ENCODE measurements at places on chromosomes 5 and 9.

GRCh38 chr5:124061663-124062062 lies 549.7 kb downstream of the CSNK1G3 start:
- DNase-seq = no peak

DNA sequence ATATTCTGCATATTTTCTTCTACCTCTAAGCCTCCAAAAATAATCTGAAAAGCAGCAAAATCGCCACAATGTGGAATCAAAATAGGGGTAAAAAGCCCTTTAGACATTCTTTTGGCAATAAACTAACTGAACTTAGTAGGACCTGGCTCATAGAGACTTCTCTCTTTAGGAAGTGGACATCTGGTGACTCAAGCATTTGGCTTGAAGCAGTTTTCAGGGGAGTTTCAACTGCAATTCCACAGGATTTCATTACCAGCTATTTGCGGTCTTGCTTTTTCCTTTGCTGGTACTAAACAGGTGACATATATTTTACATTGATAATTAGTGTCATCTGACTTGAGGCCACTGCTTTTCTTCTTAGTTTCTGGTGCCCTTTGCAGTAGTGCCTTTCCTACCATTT lies 173.2 kb upstream of the FBN2 start:
- no peak for DNase-seq

DNA sequence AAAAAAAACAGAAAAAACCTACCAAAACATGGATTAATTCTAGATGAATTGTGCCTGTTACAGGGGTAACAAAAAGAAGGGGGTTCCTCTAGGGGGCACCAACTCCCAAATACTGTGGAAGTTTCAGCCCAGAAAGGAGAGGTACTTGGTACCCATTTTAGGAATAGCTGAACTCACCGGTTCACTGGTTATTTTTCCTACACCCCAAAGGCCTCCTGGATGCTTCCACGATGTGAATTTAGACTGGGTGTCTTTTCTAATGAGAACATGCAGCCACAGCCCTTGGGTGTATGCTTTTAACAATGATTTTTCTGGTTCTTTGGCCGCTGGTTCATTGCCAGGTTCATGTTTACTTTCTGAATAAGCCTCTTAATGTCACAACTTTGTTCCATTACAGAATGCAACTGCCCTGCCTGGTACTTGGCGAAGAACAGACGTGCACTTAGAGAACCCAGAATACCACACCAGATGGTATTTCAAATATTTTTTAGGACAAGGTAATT lies 46.7 kb downstream of the GARNL3 start:
- DNase-seq = no peak

- no peak for DNase-seq
These were observed 19.8 kb upstream of the MRNIP start for GRCh38 chr5:179878222-179879002.

- DNase-seq = no peak
These were observed 51.7 kb downstream of the TMOD1 start for GRCh38 chr9:97553141-97553540.

DNA sequence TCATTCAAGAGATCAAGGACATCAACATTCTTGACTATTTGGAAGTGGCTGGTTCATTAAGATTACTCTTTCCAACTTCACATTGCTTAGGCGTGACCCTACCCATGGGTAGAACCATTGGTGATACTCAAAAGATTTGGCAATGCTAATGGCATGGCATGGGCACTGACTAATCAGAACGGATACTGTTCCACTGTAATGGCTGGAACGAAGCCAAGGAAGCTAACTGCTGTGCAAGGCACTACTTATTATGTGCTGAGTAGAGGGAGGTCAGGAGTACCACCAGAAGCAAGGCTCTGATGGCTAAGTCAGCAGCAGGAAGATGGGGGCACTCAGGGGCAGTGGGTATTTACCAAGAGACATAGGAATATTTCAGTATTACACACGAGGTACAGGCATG lies 31.9 kb downstream of the GNA14 start:
- no peak for DNase-seq

DNA sequence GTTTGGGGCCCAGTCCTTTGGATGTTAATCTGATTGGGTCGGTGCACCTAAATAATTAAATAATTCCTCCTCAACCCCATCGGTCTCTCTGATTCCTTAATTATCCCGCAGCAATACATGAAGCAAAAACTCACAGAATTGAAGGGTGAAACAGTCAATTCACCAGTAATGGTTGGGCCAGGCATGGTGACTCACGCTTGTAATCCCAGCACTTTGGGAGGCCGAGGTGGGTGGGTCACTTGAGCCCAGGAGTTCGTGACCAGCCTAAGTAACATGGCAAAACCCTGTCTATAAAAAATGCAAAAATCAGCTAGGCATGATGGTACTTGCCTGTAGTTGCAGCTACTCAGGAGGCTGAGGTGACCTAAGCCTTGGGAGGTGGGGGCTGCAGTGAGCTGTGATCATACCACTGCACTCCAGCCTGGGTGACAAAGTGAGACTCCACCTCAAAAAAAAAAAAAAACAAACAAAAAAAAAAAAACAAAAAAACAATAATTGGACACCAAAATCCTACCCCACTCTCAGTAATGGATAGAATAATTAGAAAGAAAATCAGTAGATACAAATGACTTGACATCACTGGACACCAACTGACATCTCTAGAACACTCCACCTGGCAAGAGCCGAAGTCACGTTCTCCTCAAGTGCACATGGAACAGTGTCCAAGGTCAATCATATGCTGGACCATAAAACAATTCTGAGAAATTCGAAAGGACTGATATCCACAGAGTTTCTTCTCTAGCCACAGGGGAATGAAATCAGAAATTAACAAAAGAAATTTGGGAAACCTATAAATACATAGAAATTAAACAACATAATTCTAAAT lies 5.3 kb downstream of the ABO start:
- DNase-seq = no peak

DNA sequence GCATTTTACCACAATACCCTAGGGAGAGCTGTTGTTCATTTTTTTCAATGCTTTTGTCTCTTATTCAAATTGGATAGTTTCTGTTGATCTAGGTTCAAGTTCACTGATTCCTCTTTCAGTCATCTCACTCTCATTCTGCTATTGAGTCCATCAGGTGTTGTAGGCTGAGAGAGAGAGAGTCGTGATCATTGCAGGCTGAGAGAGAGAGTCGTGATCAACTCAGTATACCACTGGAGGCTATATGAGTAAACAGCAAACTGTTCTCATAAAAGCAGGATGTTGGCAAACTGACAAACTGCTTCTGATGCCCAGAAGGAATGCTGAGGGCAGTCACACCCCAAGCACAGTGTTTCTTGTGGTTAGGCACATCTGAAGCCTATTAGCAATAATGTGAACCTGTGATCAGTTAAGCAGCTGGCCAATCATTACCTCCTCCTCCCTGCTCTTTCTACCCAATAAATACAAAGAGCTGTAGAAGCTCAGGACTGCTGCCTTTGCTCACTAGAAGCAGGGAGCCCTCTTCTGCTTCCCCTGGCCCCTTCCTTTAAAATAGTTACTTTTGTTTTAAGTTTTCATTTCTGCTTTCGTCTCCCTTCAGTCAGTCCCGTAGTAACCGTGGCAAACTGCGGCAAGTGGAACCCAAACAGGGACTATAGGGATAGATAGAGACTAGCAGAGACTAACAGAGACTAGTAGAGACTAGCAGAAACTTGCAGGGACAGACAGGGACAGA lies 476.1 kb upstream of the ACO1 start:
- no peak for DNase-seq

DNA sequence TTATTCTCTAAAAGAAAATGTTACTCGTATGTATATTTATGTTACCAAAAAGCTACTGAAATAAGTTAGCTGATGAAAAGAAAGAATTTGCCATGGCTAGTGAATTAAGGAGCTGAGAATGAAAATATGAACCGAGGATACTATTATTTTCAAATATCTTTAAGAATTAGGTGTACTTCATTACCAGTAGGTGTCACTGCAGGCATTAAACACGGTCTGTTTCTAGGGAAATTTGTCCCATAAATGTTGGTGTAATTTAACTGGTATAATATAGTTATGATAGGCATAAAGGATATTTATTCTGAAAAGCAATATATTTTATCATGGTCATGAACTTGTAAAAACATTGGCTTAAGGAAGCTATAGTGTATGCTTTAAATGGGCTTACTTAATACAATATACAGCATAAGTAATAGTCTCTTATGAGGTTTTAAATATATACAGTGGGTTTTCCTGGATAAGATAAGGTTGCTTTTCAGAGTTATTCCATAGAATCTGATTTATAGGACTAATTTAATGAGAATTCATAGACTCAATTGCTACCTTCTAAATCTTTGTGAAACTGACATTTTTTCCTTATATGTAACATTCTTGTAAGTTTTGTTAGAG lies 72.4 kb upstream of the MPDZ start:
- peak; percentile 3 for DNase-seq

DNA sequence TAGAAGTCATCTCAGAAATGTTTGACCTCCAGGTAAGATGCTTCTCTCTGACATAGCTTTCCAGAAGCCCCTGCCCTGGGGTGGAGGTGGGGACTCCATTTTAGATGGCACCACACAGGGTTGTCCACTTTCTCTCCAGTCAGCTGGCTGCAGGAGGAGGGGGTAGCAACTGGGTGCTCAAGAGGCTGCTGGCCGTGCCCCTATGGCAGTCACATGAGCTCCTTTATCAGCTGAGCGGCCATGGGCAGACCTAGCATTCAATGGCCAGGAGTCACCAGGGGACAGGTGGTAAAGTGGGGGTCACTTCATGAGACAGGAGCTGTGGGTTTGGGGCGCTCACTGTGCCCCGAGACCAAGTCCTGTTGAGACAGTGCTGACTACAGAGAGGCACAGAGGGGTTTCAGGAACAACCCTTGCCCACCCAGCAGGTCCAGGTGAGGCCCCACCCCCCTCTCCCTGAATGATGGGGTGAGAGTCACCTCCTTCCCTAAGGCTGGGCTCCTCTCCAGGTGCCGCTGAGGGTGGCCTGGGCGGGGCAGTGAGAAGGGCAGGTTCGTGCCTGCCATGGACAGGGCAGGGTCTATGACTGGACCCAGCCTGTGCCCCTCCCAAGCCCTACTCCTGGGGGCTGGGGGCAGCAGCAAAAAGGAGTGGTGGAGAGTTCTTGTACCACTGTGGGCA lies 642 bp downstream of the CSF2 start:
- no peak for DNase-seq

GRCh38 chr9:74333384-74334032 lies 163.6 kb upstream of the RORB start:
- DNase-seq = peak; percentile 93

DNA sequence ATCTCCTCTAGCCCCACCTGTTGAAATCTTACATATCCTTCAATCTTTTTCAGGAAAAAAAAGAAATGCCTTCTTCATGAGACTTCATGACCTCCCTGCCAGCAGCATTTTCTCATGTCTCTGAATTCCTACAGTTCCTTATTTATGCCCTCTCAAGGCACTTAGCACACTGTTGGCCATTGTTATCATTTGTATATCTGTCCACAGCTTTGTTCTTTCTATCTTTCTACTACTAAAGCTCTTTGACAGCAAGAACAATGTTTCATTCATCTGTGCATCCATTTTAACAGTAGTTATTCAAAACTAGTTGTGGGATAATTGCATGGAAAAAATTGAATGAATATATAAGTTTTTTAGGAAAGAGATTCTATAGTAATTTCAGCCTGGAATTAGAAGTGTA lies 20.9 kb upstream of the GZMA start:
- DNase-seq = no peak

DNA sequence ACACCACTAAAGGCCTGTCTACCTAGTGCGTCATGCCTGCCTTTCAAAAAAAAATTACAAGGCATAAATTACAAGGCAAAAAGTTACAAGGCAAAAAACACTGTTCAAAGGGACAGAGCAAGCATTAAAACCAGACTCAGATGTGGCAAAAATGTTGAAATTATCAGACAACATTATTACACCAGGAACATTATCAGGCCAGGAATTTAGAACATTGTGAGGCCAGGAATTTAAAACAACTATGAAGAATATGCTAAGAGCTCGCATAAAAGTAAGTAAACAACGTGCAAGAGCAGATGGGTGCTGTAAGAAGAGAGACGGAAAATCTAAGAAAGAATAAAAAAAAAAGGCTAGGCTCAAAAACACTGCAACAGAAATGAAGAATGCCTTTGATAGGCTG lies 18.2 kb upstream of the MLANA start:
- no peak for DNase-seq

DNA sequence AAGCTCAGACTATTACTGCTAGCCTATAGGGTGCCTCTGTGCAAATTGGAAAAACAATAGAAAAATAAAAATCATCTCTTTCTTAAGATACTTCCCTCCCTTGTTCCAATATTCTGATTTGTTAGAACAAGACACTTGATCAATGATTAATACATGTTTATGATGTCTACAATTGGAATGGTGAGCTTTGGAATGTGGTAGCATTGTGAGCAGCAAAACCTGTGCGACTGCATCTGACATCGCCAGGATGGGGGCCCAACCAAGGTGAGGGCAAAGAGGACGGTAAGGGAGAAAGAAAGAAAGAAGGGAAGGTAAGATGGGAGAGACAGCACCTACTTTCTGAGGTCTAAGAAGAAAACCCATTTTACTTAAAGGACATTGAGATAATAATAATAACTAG lies 183.0 kb upstream of the TRIM32 start:
- no peak for DNase-seq

DNA sequence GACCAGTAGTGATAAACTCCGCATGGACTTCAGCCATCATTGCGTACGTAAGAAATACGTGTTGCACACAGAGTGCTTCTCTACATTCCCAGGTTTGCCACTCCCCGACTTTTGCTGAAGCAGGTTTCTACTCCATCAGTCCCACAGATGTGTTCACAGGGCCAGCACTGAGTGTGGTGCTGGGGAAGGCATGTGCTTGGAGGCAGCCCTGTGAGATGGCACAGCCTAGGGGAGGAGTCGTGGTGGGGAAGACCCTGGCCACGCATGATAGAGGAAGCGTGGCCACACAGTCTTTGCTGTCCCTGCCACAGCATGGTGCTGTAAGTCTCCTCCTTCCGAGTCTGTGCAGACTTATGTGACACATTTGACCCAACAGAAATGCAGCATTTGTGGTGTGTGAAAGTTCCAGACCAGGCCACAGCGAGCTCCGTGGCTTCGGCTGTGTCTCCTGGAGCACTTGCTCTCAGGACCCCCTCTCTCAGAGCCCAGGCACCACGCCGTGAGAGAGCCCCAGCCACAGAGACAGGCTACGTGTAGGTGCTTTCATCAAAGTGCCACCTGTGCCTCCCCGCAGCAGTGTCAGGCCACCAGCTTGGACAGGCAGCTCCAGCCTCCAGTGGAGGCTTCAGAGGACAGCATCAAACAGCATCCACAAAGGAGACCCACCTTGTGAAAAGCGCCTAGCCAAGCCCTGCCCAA lies 197.8 kb downstream of the AUH start:
- DNase-seq = no peak

Measured in KBM-7 (cell line).